Hematopoietic multipotent progenitor cell treated with erythropoietin and hydrocortisone succinate and interleukin-3 and kit ligand, for 17 days (in vitro differentiated cells): ENCODE measurements at places on chromosomes 7 and 10.

DNA sequence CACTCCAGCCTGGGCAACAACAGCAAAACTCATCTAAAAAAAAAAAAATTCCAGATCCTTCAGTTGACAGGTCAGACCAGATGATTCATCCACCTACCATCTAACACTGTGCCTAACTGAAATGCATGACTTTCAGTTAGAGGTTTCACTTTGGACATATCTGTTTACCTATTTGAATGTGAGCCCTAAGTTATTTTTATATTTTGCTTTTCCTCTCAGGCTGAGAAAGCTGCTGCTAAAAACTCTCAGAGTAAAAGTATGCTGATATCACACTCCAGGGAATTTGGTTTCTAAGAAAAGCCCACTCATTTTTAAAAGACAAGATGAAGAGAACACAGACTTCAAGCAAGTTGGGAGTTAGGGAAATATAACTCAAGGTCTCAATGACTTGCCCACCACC lies 126.0 kb downstream of the SGMS1 start:
- DNase-seq, result no peak

GRCh38 chr7:20828947-20829346 lies 42.3 kb upstream of the SP8 start:
- DNase-seq, result no peak

DNA sequence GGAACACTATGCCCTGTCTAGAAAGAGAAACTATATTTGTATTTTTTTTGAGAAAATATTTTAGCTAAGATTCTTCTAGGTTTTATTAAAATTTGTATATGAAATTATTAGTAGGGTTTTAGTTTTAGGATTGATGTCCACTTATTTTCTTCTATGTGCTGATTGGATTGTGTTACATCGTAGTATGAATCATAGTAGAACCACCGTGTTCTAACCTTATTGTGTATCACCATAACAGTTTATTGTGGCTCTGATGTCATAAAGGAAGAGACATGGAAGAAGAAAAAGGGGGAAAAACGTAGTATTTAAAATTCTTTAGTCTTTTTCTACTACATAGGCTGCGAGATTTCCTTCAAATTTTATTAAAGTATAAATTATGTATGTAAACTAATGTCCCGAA lies 1.9 kb downstream of the AGBL3 start:
- DNase-seq, result no peak

- DNase-seq, result no peak
Measured at GRCh38 chr7:152897401-152897800, 137.8 kb downstream of the ACTR3B start.

GRCh38 chr7:29102558-29103151 lies 43.7 kb downstream of the CPVL start:
- DNase-seq, result no peak

GRCh38 chr10:124349996-124350280 lies 68.8 kb downstream of the OAT start:
- DNase-seq, result no peak

DNA sequence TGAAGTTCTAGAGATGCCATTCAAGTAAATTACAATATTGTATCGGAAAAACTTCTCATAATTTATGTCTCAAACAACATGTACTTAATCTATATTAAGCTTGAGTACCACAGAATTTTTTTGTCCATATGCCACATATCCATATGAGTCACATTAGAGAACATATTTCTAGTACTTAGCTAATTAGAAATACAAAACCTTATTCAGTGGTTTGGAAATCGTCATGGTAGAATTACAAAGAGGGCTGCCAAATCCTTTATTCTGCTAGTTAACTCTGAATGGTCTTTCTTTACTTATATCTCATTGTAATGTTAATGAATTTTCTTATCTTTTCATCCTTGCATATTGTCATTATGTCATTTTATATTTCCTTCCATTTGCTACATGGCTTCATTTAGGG lies 9.0 kb upstream of the VIM start:
- no peak for DNase-seq

DNA sequence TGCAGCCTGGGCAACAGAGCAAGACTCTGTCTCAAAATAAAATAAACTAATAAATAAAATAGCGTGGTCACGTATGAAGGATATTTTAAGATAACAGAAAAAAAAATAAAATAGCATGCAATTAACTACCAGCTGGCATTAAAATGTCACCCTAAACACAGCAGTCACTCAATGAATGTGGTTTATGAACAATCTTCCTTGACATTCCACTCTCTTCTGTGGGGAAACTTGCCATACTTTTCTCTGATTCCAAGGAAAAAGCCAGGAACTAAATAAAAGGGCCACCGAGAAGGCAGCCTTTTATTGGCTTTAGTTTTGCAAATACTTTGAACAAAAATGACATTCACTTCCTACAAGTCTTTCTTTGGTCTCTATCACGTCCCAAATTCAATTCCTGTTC lies 266.6 kb downstream of the PARD3 start:
- DNase-seq, result no peak

DNA sequence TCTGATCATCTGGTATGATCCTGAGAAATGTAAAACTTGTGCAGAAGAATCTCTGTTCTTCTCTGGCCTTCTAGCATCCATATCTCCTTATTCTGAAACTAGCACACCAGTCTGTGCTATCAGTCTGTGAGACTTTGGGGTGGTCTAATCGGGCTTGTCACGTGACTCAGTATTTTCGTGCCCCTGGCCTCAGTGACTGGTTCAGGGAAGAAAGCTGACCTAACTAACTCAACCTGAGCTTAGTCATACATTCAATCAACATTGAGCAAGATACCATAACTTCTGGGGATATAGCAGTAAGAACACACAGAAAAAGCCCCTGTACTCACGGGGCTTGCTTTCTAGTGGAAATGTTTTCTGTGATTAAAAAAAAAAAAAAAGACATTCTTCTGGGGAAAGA lies 109.3 kb downstream of the DKK1 start:
- no peak for DNase-seq

DNA sequence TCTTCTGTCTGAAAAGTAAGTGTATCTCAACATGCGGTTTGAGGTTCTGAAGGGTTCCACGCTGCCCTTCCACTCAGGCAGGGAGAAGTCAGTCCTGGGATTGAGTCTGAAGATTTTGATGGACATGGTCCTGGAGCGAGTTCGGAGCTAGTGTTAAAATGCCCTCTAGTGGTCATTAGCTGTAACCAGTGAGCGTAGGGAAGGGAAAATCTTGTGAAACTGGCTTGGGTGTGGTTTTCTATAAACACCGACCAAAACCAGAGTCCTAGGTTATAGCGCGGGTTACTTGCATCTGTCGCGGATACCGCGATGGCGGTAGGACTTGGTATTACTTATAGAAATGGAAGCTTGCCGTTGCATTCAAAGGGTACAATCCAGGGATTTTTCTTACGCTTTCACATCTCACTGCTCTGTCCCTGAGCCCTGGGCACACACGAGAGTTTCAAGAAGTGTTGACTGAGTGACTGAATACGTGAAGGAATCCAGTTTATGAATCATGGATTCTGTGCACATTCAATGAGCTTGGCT lies 348.2 kb upstream of the C7orf33 start:
- DNase-seq, result peak; percentile 15

DNA sequence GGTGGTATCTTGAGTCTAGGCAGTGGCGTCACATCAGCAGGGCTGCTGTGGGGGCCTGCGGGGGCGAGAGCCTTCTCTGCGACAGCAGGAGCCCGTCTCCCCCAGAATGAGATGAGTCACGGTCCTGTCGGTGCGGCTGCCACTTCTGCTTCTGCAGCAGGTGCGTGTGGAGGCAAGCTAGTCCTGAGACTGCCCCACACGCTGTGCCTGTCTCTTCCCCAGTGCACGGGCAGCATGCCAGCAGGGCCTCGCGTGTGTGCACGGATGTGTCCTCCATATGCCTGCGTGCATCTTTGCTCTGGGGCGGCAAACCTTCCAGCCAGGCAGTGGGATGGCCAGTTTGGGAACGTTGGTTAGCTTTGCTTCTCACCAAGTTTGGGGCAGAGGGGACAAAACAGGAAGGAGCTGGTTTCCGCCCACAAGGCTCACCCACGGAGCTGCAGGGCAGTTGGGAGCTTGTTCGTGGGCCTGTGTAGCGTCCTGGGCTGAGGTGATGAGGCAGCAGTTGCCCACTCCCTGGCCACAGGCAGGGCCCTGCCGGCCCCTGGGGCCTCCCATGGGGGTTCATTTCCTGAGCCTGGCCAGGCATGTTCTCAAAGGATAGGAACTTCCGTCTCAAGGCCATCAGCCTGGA lies 60.8 kb upstream of the PPIF start:
- DNase-seq, result no peak

DNA sequence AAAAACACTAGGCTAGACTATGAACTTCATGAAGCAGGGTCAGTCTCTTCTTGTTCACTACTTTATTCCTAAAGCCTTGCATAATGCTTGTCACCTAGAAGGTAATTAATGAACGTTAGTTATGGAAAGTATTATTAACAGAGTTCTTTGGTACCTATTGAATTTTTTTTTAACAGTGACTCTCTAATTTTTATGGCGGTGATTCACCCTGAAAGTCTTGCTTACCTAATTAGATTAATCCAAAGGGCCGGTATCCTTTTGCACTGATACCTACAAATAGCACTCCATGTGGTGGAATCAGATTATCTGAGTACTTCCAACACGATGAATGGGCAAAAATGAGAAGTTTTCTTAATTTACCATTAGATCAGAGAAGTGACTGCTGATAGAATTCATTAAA lies 31.7 kb downstream of the STAM start:
- peak; percentile 87 for DNase-seq

GRCh38 chr10:11746883-11747539 lies 4.8 kb downstream of the ECHDC3 start:
- no peak for DNase-seq

DNA sequence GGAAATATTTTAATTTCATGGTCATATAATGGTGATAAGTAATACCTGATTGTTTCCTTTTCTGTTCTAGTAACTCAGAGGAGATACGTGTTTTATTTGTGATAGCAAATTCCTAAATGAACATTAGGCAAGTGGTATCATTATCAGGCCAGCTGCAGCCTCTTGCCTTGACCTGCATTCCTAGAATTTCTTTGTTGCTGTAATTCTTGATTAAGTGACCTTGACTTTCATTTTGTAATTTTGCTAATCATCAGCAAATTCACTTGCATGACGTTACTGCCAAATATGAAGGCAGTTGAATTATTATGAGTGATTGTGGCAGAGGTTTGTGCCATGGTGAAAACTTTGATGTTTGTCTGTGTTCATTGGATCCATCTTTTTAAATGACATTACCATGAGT lies 5.6 kb upstream of the AS3MT start:
- no peak for DNase-seq

DNA sequence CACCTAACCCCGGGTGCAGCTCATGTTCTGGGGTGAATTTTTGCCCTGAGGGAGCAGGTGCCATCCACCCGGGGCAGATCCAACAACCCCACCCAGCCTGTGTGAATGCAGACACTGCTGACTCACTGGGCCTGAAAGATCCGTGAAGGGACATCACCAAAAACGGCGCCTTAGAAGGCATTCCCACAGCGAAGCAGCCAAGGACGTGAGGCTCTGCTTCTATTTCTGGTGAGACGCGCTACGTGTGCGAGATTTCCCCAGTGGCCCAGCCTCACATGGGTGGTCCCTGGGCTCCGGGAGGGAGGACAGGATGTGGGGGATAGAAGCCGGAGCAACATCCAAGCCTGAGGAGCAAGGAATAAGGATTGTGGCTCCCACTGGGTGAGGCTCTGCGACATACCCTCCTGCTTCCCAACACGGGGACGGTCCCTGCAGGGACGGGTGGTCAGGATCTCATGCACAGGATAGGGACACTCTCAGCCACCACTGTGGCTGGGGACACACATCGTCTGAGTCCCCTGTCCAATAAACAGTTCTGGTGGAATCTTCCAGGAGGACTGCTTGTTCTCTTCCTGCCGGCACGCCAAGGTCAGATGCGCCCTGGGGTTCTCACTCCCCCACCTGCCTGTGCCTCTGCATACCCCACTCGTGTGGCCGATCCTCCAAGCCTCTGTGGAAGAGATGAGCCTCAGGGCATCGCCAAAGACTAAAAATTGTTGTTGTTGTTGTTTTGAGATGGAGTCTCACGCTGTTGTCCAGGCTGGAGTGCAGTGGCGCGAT lies 70.2 kb downstream of the ZRANB1 start:
- no peak for DNase-seq

- DNase-seq, result no peak
Measured at GRCh38 chr10:58412502-58412961, 27.3 kb downstream of the TFAM start.

- DNase-seq, result no peak
Measured at GRCh38 chr10:128625926-128626325, 499.7 kb upstream of the MKI67 start.

- DNase-seq, result no peak
Measured at GRCh38 chr10:124476043-124476725, 14.6 kb downstream of the LHPP start.

GRCh38 chr10:63829020-63829419 lies 307.8 kb downstream of the REEP3 start:
- DNase-seq, result no peak

DNA sequence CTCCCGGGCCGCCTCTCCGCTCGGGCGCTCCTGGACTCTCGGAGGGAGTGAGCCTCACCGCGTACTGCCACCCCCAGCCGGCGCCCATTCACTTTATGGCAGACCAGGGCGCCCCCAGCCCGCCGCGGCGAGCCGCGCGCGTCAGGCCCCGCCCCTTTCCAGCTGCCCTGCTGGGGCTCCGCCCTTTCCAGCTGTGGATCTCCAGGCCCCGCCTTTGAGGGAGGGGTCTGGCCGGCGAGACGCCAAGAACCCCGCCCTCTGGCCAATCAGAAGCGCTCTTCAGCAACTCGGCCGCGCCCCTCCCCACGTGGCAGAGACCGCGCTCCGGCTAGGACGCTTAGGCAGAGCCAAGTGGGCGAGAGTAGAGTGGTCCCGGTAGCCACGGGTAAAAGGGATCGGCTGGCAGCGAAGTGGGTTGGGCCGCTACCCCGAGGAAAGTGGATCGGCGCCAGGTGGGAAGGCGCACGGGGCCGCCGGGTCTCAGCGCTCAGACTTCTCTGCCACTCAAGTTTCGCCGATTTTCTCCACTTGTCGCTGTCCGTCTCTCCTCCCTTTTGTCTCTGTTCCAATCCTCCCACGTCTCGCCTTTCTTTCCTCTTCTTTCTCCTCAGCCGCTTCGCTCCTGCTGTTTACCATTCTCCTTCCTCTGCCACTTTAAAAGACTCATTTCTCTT lies at the start of gene PITX3:
Gene PITX3, minus strand, starts transcription at position 69 of the 674 bp plus-strand sequence. CDS start 9,432 bp downstream, outside the sequence.
- peak; percentile 96 for DNase-seq

DNA sequence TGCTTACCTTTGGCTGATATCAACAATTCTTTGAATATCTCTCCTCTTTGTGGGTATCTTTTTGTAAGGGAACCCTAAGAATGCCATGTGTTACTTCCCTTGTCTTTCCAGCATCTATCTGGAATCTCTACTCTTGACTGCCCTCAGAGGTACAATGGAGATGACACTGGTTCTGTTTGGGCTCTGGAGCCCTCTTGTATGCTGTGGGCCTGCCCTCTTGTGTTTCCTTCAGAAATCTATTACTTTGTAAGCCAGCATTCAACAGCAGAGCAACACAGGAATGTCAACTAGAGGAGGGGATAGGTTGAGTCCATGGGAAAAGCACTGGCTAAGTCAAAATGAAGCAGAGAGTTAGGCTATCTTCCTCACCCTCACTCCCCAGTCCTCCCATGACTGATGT lies 142.3 kb downstream of the XPNPEP1 start:
- no peak for DNase-seq

- DNase-seq, result no peak
Measured at GRCh38 chr7:134134004-134134403, 6.9 kb downstream of the LRGUK start.

- DNase-seq, result no peak
Measured at GRCh38 chr7:137977173-137977572, 24.7 kb downstream of the CREB3L2 start.
